ENCODE measurements at places on chromosomes 2 and 18. TPM values are rescaled to one million over a fixed set of nuclear protein-coding genes. Genes with fewer than 3 reads are reported as not detected.

GRCh38 chr2:127661949-127662510 is 13.3 kb downstream of the LIMS2 start:
- DNase-seq: no peak
- H3K36me3 ChIP-seq: no peaks in the 10 kb centered on the region
- no peak overlapping the region for H3K4me3 ChIP-seq
- peaks cover 52% of the 10 kb centered on the region for H3K27me3 ChIP-seq
- H3K4me1 ChIP-seq: peaks cover 3% of the 10 kb centered on the region
- no peak overlapping the region for H3K27ac ChIP-seq

The CD8B2 gene
- 4.4 TPM for total RNA-seq

- H3K4me1 ChIP-seq: peaks cover 57% of the 10 kb centered on the region
- no peaks in the 10 kb centered on the region for H3K27me3 ChIP-seq
- H3K36me3 ChIP-seq: peaks cover 59% of the 10 kb centered on the region
- H3K4me3 ChIP-seq: peak overlapping the region; percentile 94
- DNase-seq: no peak
- H3K27ac ChIP-seq: peak overlapping the region; percentile 90
Measured at GRCh38 chr2:203937788-203938187, 1.2 kb downstream of the ICOS start.

GRCh38 chr18:65288908-65289307 is 461.9 kb upstream of the CDH7 start:
- no peak for DNase-seq
- H3K27ac ChIP-seq: no peak overlapping the region
- H3K27me3 ChIP-seq: no peaks in the 10 kb centered on the region
- no peaks in the 10 kb centered on the region for H3K4me1 ChIP-seq
- H3K4me3 ChIP-seq: no peak overlapping the region

- no peaks in the 10 kb centered on the region for H3K36me3 ChIP-seq
- no peak overlapping the region for H3K4me3 ChIP-seq
- H3K4me1 ChIP-seq: no peaks in the 10 kb centered on the region
Measured at GRCh38 chr18:41134426-41134825, 820.6 kb upstream of the PIK3C3 start.

The RAX gene
- not detected for total RNA-seq

The HEATR5B gene
- total RNA-seq: 14.5 TPM

The PPP4R1 gene
- 37.7 TPM for total RNA-seq

GRCh38 chr2:88656690-88657089 is 29.4 kb upstream of the EIF2AK3 start:
- no peaks in the 10 kb centered on the region for H3K4me1 ChIP-seq
- no peak overlapping the region for H3K27ac ChIP-seq
- no peaks in the 10 kb centered on the region for H3K27me3 ChIP-seq

- H3K36me3 ChIP-seq: peaks cover 34% of the 10 kb centered on the region
- H3K4me1 ChIP-seq: peaks cover 92% of the 10 kb centered on the region
Measured at GRCh38 chr2:105786231-105787230, 41.8 kb downstream of the NCK2 start.

DNA sequence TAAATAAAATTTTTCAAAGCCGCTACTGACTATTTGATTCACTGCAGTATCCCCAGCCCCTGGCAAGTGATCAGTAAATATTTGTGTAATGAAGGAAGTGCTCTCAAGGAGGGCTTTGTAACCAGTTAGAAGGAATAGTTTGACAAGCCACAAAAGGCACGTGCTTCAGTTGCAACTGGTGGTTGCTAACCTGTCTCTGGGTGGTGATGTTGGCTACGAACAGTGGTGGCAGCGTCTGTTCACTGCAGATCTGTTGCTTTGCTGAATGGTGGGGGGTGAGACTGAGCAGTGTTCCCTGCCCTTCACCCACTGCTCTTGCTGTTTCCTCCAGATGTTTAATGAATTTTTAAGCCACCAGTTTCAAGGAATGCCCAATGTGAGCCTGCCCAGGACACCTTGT is 73.9 kb upstream of the SIX2 start:
- DNase-seq: no peak
- no peak overlapping the region for H3K4me3 ChIP-seq
- H3K27ac ChIP-seq: no peak overlapping the region

- no peak overlapping the region for H3K27ac ChIP-seq
- H3K36me3 ChIP-seq: no peaks in the 10 kb centered on the region
- H3K27me3 ChIP-seq: peaks cover 8% of the 10 kb centered on the region
- DNase-seq: no peak
- no peaks in the 10 kb centered on the region for H3K4me1 ChIP-seq
Measured at GRCh38 chr2:204468746-204469429, 76.4 kb upstream of the PARD3B start.

The ABCB11 gene
- total RNA-seq: not detected

The TUBA3E gene
- total RNA-seq: not detected
